ENCODE measurements at places on chromosomes 5 and 9. TPM values are rescaled to one million over a fixed set of nuclear protein-coding genes. Genes with fewer than 3 reads are reported as not detected.
A peak's percentile ranks its signal among the peaks of the same experiment; 100 is the strongest.

Gene CER1
- total RNA-seq: not detected

Gene CD72
- total RNA-seq: 3.9 TPM

DNA sequence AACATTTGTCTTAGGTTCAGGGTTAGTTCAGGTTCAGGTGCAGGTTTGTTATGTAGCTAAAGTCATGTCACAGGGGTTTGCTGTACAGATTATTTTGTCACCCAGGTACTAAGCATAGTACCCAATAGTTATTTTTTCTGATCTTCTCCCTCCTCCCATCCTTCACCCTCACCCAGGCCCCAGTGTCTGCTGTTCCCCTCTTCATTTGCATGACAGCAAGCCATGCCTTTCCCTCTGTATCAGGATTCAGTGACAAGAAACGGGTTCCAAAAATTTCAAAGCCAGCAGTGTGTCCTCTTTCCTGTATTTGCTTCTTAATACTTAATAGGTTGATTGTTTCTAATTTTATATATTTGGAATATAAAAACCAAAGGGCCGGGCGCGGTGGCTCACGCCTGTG lies 330.8 kb upstream of the SGCD start:
- no peak overlapping the region for H3K27ac ChIP-seq
- H3K4me1 ChIP-seq: no peaks in the 10 kb centered on the region
- no peak overlapping the region for H3K4me3 ChIP-seq

DNA sequence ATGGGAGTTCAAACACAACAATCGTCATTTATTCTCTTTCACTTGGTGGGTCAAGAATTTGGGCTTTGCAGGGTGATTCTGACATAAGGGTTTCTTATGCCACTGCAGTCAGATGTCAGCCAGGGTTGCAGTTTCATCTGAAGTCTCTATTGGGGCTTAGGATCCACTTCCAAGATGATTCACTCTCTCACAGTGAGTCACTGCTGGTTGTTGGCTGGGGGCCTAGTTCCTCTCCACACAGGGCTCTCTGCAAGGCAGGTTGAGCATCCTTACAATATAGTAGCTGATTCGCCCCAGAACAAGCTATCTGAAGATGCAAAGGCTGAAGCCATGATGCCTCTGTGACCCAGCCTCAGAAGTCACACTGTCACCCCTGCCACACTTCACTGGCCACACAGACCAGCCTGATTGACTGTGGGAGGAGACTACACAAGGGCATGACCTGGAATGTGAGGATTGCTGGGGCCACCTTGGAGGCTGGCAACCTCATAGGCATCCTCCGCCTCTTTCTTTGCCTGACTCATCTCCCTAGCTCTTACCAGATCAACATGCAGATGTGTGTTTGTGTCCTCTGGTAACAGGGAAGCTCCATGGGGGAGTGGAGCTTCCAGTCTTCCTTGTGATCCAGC lies 4.5 kb upstream of the CARD19 start:
- H3K27me3 ChIP-seq: no peaks in the 10 kb centered on the region
- DNase-seq: peak; percentile 75
- no peak overlapping the region for H3K4me3 ChIP-seq
- no peaks in the 10 kb centered on the region for H3K36me3 ChIP-seq

Gene SPINK9
- total RNA-seq: not detected

DNA sequence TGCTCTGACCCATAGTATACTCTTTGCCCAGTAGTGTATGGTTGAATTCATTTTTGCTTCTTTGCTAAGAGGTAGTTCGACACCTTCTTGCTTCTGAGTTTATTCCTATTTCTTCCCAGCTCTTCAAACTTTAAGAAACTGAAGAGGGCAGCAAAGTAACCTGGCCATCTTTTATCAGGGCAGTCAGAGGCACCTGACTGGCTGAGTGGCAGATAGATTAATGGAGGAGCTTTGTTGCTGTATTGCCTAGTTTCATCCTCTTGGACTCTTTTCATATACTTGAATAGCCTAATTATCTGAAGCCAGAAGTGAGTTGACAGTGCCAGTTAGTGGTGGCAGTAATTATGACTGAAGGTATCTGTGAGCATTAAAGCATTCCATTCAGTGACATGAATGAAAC lies 82.5 kb downstream of the UHRF2 start:
- no peak overlapping the region for H3K27ac ChIP-seq
- no peaks in the 10 kb centered on the region for H3K27me3 ChIP-seq
- H3K4me3 ChIP-seq: no peak overlapping the region
- H3K36me3 ChIP-seq: peaks cover 29% of the 10 kb centered on the region
- no peaks in the 10 kb centered on the region for H3K4me1 ChIP-seq

Gene SOHLH1
- total RNA-seq: not detected

- no peak for DNase-seq
- H3K27me3 ChIP-seq: no peaks in the 10 kb centered on the region
- H3K4me1 ChIP-seq: peaks cover 47% of the 10 kb centered on the region
- no peak overlapping the region for H3K4me3 ChIP-seq
- no peak overlapping the region for H3K27ac ChIP-seq
- no peaks in the 10 kb centered on the region for H3K36me3 ChIP-seq
Observed at GRCh38 chr9:89657765-89658164, 53.0 kb downstream of the GADD45G start.

GRCh38 chr5:143653256-143653655 lies 158.7 kb upstream of the HMHB1 start:
- H3K4me1 ChIP-seq: no peaks in the 10 kb centered on the region
- no peaks in the 10 kb centered on the region for H3K27me3 ChIP-seq
- H3K36me3 ChIP-seq: no peaks in the 10 kb centered on the region
- no peak overlapping the region for H3K4me3 ChIP-seq
- no peak overlapping the region for H3K27ac ChIP-seq

DNA sequence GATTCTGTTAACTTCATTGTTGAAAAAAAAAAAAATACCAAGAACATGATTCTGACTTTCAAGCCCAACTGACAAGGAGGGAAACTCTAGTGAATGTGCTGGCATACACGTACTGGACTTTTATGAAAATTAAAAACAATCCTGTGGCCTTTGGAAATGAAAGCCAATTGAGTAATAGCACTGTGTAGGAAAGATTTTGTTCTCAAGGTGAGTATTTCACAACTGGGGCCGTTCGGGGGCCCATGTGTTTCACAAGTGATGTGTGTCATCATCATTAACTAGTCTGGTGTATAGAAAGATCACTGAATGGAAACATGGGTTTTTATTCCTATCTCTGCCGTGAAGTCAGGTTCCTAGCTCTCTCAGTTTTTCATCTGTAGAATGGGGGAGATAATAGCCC lies 605.0 kb upstream of the CLINT1 start:
- H3K36me3 ChIP-seq: no peaks in the 10 kb centered on the region
- H3K4me3 ChIP-seq: no peak overlapping the region
- H3K4me1 ChIP-seq: peaks cover 26% of the 10 kb centered on the region
- no peak overlapping the region for H3K27ac ChIP-seq

DNA sequence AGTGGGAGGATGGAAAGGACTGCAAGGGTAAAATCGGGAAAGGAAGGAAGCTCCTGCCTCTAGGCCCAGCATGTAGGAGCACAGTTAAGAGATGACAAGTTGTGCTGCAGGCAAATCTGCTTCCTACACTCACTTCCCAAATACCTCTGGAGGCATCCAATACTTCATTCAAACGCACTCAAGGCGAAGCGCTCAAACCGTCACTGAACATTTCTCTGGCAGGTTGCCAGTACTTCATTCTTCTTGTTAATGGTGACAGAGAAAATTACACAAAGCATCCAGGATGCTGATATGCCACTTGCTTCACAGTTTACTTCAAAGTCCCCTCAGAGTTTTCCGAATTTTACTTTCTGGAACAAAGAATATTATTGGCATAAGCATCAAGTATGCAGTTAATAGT lies 59.8 kb downstream of the NREP start:
- no peak overlapping the region for H3K4me3 ChIP-seq
- DNase-seq: peak; percentile 30
- no peaks in the 10 kb centered on the region for H3K27me3 ChIP-seq
- peaks cover 3% of the 10 kb centered on the region for H3K4me1 ChIP-seq
- H3K36me3 ChIP-seq: no peaks in the 10 kb centered on the region

GRCh38 chr5:98935206-98935605 lies 6.4 kb upstream of the CHD1 start:
- DNase-seq: no peak
- no peaks in the 10 kb centered on the region for H3K27me3 ChIP-seq
- peaks cover 38% of the 10 kb centered on the region for H3K4me1 ChIP-seq
- H3K4me3 ChIP-seq: no peak overlapping the region
- H3K27ac ChIP-seq: no peak overlapping the region
- H3K36me3 ChIP-seq: no peaks in the 10 kb centered on the region

Gene ASB6
- 26.4 TPM for total RNA-seq

Gene ZDHHC21
- 5.6 TPM for total RNA-seq

- H3K27ac ChIP-seq: no peak overlapping the region
- H3K4me3 ChIP-seq: no peak overlapping the region
- no peak for DNase-seq
- H3K4me1 ChIP-seq: no peaks in the 10 kb centered on the region
- no peaks in the 10 kb centered on the region for H3K27me3 ChIP-seq
Observed at GRCh38 chr5:106780355-106780754, 890.4 kb downstream of the EFNA5 start.
